MM.1S (cell line): ENCODE measurements at places on chromosomes 4 and X.

GRCh38 chrX:10990418-10990817 lies 120.7 kb upstream of the HCCS start:
- DNase-seq = no peak

- DNase-seq = no peak
Measured at GRCh38 chrX:152892999-152893891, 4.6 kb upstream of the ZNF185 start.

DNA sequence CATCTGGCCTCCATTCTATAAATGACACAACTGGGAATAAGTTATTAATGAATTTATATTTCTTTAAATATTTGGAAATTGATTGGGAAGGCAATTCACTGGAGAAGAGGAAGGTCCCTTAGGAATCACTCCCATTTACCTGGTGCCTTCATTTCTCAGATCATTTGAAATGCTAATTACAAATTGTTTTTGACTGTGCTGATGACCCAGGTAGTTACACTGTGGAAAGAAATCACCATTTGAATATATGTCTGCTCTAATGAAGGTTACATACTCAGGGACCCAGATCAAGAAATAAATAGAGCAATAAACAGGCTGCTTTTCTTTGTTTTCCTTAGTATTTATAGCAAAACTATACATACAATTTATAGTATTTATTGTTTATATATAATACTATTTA lies 1759.1 kb downstream of the ARAP2 start:
- DNase-seq = no peak

- DNase-seq = no peak
Measured at GRCh38 chr4:101697266-101697665, 93.3 kb upstream of the BANK1 start.

DNA sequence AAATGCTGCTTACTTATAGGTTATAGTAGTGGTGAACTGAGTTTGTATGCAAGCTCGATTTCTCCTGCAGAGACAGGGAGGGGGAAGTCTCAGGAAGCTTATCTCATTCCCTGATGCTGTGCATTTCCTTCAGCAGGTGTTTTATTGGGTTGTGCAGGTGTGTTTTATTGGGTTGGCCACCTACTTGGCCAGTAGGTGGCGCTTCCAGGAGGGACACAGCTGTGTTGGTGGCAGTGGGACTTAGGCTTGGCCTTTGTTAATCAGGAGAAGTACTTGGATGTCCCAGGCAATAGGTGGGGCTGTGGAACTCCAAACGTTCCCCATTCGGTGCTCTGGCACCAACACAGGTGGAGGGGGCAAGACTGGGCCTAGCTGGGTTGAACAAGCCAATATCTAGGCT lies 196.0 kb upstream of the DCAF8L1 start:
- no peak for DNase-seq

DNA sequence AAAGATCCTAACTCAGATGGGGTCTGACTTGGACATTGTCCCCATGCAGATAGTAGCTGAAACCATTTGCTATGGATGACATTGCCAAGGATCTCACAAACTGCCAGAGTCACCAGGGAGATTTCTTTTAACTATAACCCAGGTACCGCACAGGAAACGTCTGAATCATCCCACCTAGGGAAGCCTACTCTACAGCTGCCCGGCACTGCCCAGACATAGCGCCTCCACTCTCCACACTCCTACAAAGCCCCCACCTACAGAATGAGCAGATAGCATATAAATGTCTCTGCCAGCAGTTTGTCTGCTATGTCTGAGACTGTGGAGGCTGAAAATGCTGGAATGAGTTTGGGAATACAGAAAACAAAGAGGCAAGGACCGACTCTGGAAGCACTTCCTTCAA lies 32.3 kb downstream of the TRIM61 start:
- DNase-seq = no peak

DNA sequence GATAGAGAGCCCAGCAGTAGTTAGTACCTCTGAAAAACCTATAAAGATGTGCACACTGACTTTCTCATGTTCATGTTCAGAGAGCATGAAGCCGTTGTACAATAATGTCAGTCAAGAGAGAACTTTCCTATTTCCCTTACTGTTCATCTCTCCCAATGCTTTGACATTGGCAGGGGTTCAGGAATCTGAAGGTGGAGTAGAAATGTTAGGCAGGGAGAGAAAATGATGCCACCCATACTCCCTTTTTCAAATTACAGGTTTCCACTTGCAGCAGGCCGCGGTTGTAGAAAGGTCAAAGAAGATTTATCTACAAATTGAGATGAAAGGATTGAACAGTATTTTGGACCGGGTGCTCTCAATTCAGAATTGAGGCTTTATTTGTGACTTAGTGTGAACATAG lies 84.3 kb downstream of the DCAF8L2 start:
- DNase-seq = no peak

DNA sequence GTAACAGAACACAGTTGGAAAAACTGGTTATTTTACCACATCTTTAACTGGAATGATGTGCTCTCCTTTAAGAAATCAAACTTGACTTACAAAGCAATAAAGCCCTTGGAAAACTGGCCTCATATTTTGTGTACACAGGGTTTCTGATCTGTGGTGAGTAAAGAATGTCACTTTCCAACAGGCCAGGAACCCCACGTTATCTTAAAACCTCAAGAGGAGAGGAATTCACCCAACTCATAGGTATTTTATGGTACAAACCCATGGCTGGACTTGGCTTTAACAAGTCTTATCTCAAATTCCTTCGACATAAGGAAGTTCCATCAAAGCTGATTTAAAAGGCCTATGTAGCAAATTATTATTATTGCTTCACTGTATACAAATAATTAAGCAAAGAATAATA lies 1735.1 kb downstream of the PCDH7 start:
- DNase-seq = no peak

DNA sequence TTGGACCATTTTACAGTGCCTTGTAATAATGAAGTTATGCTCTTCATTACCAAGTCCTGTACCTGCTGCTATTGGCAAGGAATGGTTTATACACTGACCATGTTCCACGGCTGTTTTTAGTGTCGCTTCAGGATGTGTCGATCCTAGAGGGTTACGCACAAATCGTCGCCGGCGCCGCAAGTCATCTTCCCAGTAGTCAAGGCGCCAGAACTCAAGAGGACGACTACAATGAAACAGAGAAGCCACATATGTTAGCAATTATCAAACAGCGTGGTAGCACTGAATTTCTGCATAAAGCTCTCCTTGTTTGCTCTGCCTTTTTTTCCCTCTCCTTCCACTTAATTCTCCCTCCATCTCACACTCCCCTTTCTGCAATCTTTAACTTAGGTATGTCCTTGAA lies 17.0 kb downstream of the MAB21L2 start:
- no peak for DNase-seq

- DNase-seq = no peak
Measured at GRCh38 chrX:13428053-13428786, 108.4 kb upstream of the ATXN3L start.

- DNase-seq = no peak
Measured at GRCh38 chrX:40366661-40367060, 214.1 kb upstream of the ATP6AP2 start.

- DNase-seq = peak; percentile 13
Measured at GRCh38 chrX:16885628-16886027, 15.5 kb upstream of the RBBP7 start.

GRCh38 chr4:100510551-100510950 lies 7.3 kb downstream of the EMCN start:
- DNase-seq = no peak

DNA sequence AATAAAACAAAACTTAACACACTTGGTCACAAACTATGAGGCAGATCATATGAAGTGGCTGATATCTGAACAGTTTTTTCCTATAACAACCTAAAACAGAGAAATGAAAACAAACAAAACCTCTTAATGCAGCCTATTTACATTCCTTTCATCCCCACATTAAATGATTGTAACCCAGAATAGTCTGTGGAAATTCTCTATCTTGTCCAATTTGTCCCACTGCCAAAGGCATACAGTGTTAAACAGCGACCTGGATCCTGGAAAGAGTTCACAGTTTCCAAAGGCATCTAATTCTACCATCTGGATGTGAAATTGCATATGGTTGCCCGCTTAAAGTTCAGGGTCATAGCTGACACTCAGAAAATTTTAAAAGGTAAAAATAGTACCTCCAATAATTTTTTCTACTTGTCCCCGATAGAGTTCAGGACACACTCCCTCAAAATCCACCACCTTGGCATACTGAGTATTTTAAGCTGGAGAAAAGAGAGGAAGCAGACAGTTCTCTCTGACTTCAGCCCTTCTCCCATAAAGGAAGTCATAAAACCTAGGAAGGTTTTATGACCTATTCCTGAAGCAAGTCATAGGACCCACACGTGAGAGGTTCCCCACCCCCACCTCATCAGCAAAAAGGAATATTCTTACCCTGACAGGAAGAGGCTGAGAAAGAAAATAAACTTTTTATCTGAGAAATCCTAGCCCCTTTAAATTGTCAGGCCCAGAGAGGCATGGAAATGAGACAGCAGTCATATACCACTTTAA lies 270.2 kb downstream of the PAPSS1 start:
- DNase-seq = no peak

DNA sequence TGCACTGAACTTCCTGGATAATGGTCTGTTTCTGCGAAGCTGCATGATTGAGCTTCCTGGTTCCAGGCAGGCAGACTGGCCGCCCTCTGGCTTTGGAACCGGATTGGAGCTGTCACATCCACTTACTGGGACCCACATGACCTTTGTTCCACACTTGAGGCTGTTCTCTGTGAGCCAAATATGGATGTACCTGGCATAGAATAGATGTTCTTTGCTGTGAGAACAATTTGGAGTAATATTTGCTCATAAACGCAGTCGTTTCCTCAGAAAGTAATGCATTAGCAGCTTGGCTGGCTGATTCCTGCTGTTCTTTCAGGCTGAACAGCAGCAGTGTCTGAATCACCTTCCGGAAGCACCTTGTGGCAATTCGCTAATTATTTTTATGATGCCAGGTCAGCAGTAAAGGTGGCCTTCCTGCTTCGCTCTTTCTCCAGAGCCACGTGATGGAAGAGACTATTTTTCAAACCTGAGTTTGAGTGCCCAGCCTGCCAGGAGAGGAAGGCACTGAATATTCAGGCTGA lies 78.1 kb upstream of the BOD1L1 start:
- peak; percentile 90 for DNase-seq

GRCh38 chr4:23773884-23774636 lies 115.8 kb downstream of the PPARGC1A start:
- DNase-seq = no peak

- DNase-seq = peak; percentile 58
Measured at GRCh38 chr4:143377611-143378099, 41.0 kb downstream of the GAB1 start.

- no peak for DNase-seq
Measured at GRCh38 chr4:7983296-7983695, 43.6 kb upstream of the AFAP1 start.

GRCh38 chrX:131778269-131779218 lies 234.7 kb downstream of the OR13H1 start:
- DNase-seq = peak; percentile 95

DNA sequence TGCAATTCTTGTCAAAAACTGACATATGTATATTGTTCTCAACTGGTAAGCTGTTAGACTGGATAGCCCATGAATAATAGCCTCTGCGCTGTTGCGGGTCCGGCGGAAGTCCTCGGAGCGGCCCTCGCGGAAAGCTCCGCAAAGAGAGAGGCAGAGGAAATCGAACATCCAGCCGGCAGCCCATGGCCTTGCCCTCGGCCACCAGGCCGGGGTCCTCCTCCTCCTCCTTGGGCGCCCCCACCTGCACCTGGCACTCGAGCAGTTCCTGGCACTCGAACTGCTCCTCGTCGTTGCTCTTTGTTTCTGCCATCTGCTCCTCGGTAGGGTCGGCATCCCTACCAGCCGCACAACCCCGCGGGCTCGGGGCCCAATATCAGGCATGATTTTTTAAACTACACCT lies 1176.3 kb downstream of the PCDH18 start:
- no peak for DNase-seq

- no peak for DNase-seq
Measured at GRCh38 chr4:182869697-182870096, 47.5 kb downstream of the DCTD start.

DNA sequence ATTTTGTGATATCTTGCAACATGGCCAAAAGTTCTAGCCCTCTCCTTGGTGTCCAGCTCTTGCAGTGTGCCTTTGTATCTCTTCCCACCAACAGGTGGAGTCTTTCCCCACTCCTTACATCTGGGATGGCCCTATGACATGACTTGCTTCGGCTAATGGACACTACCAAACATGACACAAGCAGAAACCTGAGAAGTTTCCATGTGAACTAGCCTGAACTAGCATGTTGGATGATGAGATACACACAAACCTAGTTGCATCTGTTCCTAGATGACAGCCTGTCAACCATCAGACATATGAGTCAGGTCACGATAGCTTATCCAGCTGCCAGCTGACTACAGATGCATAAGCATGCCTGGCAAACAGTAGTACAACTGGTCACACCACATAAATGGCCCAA lies 207.5 kb upstream of the FTHL17 start:
- no peak for DNase-seq

DNA sequence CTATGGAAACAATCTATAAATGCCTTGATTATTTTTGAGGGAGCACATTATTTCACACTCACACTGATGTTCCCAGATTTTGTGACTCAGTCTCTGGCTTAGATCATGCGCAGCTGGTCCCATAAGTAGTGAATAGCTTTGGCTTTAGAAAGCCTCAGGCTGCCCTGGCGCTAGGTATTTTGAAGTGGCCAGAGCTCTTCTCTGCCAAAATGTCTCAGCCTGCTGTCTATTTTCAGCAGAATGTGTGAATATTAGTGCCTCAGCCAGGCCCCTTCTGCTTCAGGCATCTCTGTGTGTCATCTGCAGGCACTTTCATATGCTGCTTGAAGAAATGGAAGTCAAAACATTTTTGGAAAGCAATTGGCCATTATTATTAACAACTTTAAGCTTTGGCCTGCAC lies 931.0 kb upstream of the INTU start:
- no peak for DNase-seq

DNA sequence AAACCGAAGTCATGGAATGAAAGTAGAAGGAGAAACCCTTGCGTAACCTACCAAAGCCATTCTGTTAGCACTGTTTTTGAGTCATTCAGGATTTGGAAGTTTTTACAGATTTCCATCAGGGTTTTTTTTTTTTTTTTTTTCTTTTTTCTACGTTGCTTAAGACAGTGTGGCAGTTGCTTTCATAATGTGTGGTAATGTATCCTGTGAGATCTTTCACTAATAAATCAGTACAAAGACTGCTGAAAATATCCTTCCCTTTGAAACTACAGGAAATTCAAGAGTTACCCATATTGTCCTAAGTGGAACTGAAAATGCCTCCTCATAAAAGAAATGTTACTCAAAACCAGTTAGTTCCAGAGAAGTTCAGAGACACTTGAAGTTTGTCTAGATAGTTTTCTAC lies 137.8 kb downstream of the RAPGEF2 start:
- DNase-seq = no peak

DNA sequence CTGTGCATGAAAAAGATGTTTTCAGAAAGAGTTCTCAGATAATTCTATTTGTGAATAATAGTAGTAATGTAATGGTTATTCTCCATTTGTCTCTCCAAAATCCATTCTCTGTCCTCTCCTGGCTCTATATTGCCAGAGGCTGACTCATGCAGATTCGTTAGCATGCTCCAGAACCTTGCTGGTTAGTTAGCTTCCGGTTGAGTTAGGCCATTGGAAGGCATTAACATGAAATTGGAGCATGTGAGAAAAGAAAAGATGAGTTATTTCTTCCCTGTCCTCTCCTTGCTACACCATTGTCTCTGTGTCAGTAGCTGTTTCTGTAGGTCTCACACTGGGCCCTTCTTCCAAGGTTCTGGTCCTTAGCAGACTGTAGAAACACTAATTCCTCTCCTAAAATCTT lies 23.5 kb upstream of the PRDM8 start:
- DNase-seq = no peak
